ENCODE measurements at places on chromosomes 12 and 14. TPM values are rescaled to one million over a fixed set of nuclear protein-coding genes. Genes with fewer than 3 reads are reported as not detected.
A peak's percentile ranks its signal among the peaks of the same experiment; 100 is the strongest.

The RBP5 gene
- total RNA-seq, result 2.7 TPM

GRCh38 chr14:99050309-99050708 is 221.7 kb downstream of the BCL11B start:
- no peaks in the 10 kb centered on the region for H3K27me3 ChIP-seq
- H3K36me3 ChIP-seq, result no peaks in the 10 kb centered on the region
- no peak for DNase-seq
- H3K4me1 ChIP-seq, result no peaks in the 10 kb centered on the region
- no peak overlapping the region for H3K27ac ChIP-seq
- no peak overlapping the region for H3K4me3 ChIP-seq

DNA sequence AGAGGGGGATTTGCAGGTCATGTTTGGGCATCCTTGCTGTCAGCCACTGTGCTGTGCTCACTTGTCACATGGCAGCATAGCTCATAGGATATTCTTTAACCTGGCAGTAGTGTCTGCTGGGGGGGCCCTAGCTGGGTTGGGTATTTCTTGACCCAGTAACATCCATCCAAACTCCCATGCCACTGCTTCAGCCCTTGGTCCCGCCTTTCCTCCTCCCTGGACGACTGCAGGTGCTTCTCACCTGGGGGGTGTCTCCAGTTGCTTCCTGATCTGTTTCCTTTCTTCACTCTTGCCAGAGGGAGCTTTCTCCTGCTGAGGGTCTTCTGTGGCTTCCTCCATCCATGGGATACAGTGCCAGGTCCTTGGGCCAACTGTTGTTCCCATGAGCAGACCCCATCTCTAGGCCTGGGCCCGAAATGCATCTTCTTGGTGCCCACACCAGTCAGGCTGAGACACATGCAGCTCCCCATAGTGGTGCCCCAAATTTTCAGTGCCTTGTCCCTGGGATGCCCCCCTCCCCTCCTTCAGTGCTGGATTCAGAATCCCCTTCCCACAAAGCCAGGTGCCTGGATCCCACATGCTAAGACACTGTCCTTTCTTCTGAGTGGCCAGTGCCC is 20.5 kb downstream of the C14orf132 start:
- no peaks in the 10 kb centered on the region for H3K36me3 ChIP-seq
- H3K27me3 ChIP-seq, result no peaks in the 10 kb centered on the region
- peaks cover 12% of the 10 kb centered on the region for H3K4me1 ChIP-seq
- no peak overlapping the region for H3K27ac ChIP-seq

GRCh38 chr14:22456998-22457594 is 131.9 kb downstream of the DAD1 start:
- H3K4me1 ChIP-seq, result no peaks in the 10 kb centered on the region
- H3K4me3 ChIP-seq, result no peak overlapping the region
- H3K27me3 ChIP-seq, result no peaks in the 10 kb centered on the region
- H3K36me3 ChIP-seq, result no peaks in the 10 kb centered on the region
- DNase-seq, result no peak

- no peaks in the 10 kb centered on the region for H3K4me1 ChIP-seq
- no peak overlapping the region for H3K27ac ChIP-seq
- peaks cover 4% of the 10 kb centered on the region for H3K27me3 ChIP-seq
- H3K4me3 ChIP-seq, result no peak overlapping the region
These were observed 618.6 kb downstream of the AACS start for GRCh38 chr12:125683748-125684381.

DNA sequence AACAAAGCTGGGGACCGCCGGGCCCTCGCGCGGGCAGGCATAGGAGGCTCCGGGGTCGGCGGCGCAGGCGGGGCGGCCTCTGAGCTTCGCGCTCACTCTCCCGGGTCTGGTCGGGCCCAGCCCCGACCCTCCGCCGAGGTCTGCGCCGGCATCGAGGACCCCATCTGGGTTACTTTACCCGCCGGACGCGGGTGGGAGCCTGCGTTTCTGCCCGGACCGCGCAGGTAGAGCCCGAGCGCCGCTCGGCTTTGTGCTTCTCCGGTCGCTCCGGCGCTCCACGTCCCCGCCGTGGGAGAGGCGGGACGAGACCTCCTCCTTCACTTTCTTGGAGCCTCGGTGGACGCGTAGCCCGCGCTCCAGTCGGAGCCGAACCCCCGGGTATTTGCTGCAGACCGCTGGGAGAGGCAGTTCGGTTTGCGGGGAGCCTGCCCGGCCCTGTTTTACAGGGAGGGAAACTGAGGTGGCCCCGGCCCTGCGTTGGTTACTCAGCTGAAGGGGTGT is 63.2 kb downstream of the FBXL14 start:
- H3K4me1 ChIP-seq, result peaks cover 5% of the 10 kb centered on the region
- H3K4me3 ChIP-seq, result peak overlapping the region; percentile 12
- H3K36me3 ChIP-seq, result no peaks in the 10 kb centered on the region
- no peak overlapping the region for H3K27ac ChIP-seq

- no peak overlapping the region for H3K4me3 ChIP-seq
- no peaks in the 10 kb centered on the region for H3K36me3 ChIP-seq
- no peak overlapping the region for H3K27ac ChIP-seq
- H3K27me3 ChIP-seq, result no peaks in the 10 kb centered on the region
These were observed 769.8 kb downstream of the C12orf50 start for GRCh38 chr12:87259391-87259790.

DNA sequence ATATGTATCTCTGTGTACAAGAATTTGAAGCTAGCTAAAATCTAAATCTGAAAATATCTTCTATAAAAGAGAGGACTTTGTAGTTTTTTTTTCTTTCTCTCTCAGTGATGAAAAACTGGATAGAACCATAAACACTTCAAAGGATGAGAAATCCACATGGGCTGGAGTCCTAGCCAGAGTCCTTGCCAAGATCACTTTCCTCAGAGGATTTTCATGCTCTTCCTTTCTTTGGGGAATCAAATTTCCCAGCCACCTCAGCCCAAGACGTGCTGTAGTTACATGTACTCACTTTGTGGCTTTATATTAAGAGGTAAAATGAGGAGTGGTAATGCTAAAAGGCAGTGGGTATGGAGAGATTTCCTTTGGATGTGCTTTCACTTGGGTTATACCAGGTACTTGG is 110.3 kb downstream of the SLC38A1 start:
- peaks cover 3% of the 10 kb centered on the region for H3K4me1 ChIP-seq
- no peaks in the 10 kb centered on the region for H3K27me3 ChIP-seq
- no peaks in the 10 kb centered on the region for H3K36me3 ChIP-seq
- no peak overlapping the region for H3K27ac ChIP-seq
- no peak overlapping the region for H3K4me3 ChIP-seq

DNA sequence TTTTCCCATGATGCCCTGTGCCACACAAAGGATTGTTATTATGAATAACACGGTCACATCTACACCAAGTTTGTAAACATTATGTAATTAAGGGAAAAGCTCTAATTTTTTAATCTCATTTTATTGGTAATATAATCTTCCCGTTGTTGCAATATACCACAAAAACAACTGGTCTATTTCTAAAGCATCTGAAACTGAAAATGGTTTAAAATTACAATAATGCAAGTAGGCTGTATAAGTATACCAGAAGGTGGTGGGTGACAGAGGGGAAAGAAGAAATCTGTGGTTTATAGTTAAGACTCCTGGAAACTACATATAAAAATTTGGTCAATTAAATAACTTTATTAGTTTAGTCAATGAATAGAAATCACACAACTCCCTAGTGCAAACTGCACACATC is 5.2 kb downstream of the DDHD1 start:
- peaks cover 5% of the 10 kb centered on the region for H3K4me1 ChIP-seq
- H3K36me3 ChIP-seq, result no peaks in the 10 kb centered on the region
- H3K27me3 ChIP-seq, result no peaks in the 10 kb centered on the region
- no peak overlapping the region for H3K27ac ChIP-seq

DNA sequence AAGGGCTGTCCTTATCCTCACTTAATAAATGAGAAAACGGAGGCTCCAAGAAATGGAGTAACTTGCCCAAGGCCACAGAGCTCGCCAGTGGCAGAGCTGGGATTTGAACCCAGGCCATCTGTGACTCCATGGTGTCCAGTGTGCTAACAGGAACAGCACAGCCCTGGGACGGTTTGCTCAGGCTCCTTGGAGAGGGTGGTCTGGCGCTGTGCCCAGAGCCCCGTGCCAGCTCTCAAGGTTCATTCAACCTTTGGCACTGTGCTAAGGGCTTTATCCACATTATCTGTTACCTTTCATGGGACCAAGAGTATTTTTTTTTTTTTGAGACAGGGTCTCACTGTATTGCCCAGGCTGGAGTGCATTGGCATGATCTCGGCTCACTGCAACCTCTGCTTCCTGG is 8.1 kb downstream of the DAO start:
- H3K27ac ChIP-seq, result no peak overlapping the region
- DNase-seq, result no peak

DNA sequence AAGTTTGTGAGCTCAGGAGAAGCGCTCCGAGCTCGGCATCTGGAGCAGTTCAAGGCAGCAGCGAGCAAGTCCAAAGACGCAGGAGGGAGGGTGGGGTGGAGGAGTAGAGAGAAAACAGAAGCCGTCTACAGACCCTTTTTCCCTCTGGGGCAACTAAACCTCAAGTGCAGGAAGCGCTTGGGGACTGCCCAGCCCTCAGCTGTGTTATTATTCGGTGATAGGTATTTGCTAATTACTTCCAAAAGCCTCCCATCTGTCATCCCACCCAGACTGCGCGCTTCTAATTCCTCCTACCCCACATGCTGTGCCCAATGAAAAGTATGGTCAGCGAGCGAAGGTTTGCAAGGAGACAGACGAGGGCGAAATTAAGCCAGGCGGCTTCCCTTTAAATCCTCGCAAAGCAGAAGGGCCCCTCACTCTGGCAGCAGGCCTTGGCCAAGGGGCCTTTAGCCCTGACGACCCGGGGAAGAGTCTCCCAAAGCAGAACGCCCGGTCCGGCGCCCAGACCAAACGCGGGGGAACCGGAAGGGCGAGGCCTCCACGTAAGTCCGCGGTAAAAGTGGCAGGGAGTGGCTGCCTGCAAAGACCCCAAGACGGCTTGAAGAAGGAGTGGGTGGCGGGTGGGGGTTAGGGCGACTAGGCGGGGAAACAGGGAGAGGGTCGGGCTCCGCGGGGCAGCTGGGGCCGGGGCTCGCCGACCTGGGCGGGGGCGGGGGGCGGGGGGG is 507 bp upstream of the CD9 start:
- DNase-seq, result peak; percentile 64
- peak overlapping the region; percentile 21 for H3K27ac ChIP-seq
- peaks cover 22% of the 10 kb centered on the region for H3K27me3 ChIP-seq
- H3K36me3 ChIP-seq, result no peaks in the 10 kb centered on the region
- peak overlapping the region; percentile 24 for H3K4me3 ChIP-seq

The ACVRL1 gene
- total RNA-seq, result 186 TPM

The AQP2 gene
- total RNA-seq, result not detected

GRCh38 chr14:74302152-74302628 is 544 bp downstream of the ABCD4 start:
- H3K36me3 ChIP-seq, result peaks cover 12% of the 10 kb centered on the region
- H3K4me3 ChIP-seq, result peak overlapping the region; percentile 89
- peak; percentile 66 for DNase-seq

The DEPDC4 gene
- total RNA-seq, result 6.2 TPM

DNA sequence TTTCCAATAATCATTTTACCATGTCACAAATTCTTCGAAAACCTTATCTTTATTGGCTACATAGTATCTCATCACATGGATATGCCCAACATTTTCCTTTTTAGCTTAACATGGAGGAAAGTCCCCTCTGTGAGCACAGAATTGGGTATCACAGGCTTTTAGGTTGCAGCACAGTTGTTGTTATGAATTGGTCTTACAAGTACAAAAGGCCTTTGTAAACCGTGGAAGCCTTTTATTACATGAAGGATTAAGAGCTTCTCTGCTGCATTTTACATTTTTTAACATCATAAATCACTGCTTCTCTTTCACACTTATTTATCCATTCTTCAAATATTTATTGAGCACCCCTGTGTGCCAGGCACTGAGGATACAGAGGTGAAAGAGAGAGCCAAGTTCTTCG is 26.2 kb downstream of the UBE3B start:
- no peak overlapping the region for H3K27ac ChIP-seq
- peaks cover 53% of the 10 kb centered on the region for H3K36me3 ChIP-seq
- H3K4me1 ChIP-seq, result no peaks in the 10 kb centered on the region
- no peak overlapping the region for H3K4me3 ChIP-seq

DNA sequence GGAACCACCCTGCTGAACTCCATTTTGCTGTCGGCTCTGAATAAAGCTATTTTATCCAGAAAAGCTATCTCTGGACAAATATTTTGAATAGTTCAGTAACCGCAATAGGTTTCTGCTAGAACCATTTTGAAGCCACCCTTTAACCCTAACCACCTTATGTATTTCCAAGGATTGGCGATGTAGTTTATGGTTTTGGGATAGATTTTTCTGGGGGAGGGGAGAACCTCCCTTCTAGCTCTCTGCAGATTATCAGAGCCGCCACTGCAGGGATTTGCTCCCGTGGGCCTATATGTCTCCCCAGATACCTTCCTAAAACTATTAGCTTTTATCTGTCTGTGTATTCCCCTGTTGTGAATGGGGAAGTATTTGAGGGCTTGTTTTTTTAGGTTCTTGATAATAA is 1.8 kb upstream of the TUBA1B start:
- DNase-seq, result no peak
- H3K27ac ChIP-seq, result no peak overlapping the region
- no peaks in the 10 kb centered on the region for H3K27me3 ChIP-seq
- H3K4me1 ChIP-seq, result peaks cover 5% of the 10 kb centered on the region

GRCh38 chr12:40618636-40619035 is 73.6 kb upstream of the CNTN1 start:
- no peak for DNase-seq
- no peak overlapping the region for H3K27ac ChIP-seq
- H3K4me1 ChIP-seq, result no peaks in the 10 kb centered on the region
- H3K36me3 ChIP-seq, result no peaks in the 10 kb centered on the region
- no peak overlapping the region for H3K4me3 ChIP-seq
- no peaks in the 10 kb centered on the region for H3K27me3 ChIP-seq

DNA sequence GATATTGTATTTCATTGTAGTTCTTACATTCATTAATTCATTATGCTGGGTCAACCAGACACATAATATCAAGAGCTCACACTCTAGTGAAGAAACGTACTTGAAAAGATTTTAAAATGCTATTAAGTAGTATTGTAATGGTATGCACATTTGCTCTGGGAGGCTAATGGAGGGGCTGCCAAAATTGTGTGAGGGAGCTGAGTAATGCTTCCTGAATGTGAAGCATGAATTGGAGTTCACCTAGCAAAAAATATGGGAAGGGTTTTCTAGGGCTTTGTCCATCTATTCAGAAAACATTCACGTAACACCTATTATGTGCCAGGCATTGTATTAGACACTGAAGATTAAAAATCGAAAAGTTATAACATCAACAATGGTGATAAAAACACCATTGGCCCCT is 403.8 kb upstream of the PDE3A start:
- H3K36me3 ChIP-seq, result no peaks in the 10 kb centered on the region
- H3K4me3 ChIP-seq, result no peak overlapping the region
- H3K4me1 ChIP-seq, result no peaks in the 10 kb centered on the region
- no peaks in the 10 kb centered on the region for H3K27me3 ChIP-seq
- H3K27ac ChIP-seq, result no peak overlapping the region
